ENCODE measurements at places on chromosomes 11 and 22.
A peak's percentile ranks its signal among the peaks of the same experiment; 100 is the strongest.

DNA sequence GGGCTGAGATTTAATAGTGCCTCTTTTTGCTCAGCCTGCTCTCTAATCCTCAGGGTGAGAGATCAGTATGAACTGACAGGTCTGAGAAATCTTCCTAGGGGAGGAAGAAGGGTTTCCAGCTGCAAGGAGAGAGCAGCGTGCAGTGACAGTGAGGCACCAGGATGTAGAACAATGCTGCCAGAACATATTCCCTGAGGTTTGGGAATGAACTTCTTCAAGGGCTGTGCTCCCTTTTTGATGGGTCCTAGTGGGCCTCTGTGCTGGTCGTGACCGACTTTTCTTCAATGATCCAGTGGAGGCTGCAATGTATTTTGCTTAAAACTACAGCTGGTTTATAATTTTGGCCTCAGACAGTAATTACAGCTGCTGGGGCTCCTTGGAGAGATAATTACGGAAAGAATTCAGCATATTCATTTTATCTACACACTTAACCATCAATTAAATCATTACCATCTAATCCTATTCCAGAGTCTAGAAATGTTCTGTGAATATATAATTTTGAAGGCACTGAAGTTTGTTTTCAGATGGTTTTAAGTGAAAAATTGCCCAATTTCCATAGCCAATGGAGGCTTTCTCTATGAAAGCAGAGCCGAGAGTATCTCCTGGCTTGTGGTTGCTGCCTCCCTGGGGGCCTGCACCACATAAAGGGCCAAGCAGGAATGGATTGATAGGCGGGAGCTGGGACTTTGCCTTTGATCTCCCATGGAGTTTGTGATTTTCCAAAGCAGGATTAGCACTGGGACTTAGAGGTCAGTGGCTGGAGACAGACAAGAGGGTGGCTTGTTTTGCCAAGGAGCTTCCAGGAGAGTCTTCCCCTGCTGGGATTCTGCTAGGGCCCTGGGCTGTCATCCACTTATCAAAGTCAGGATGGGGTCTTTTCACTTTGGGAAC lies 41.0 kb upstream of the OLFML1 start:
- DNase-seq: no peak

- no peak for DNase-seq
Measured at GRCh38 chr11:121265586-121265985, 27.0 kb upstream of the SC5D start.

GRCh38 chr11:843818-844692 lies 1.4 kb downstream of the TSPAN4 start:
- peak; percentile 95 for DNase-seq

- DNase-seq: no peak
Measured at GRCh38 chr22:49753276-49753890, 74.3 kb downstream of the BRD1 start.

- DNase-seq: no peak
Measured at GRCh38 chr11:85813721-85814120, 2.8 kb upstream of the SYTL2 start.

DNA sequence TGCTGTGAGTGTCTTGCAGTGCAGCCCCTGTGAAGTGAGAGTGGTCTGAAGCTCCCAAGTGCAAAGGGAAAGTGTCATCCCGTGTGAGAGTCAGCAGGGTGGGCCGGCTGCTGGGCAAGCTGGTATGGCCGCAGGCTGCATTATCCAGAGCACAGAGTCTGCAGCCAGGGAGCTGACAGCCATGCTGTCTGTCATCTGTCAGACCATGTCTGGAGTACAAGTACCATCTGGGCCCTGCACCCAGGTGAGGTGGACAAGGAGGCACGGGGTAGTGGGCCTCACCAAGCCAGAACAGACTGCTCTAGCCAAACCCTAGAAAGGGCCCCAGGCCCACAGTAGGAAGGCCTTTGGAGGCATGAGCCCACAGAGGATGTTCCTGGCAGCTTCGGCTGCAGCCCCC lies 20.2 kb downstream of the LMO1 start:
- DNase-seq: no peak

GRCh38 chr11:67670316-67671210 lies 3.9 kb downstream of the ALDH3B2 start:
- no peak for DNase-seq

DNA sequence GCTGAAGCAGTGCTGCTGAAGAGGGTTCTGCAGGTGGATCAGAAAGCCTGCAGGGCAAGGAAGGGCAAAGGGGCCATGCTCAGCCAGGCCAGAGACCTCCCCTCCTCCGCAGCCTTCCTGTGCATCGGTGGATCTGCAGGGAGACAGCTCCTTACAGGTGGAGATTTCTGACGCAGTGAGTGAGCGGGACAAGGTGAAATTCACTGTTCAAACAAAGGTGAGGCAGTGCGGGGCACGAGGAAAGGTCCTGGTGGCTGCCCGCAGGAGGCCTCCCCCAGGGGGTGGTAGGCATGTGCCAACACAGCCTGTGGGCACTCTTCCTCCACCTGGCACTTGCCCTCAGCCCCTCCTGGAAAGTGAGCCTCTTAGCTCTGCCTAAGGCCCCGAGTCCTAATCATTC lies 8.6 kb downstream of the CFL1 start:
- no peak for DNase-seq

All from H54 (cell line).